ENCODE measurements at places on chromosomes 12 and 14.

GRCh38 chr12:102479099-102479885, 1.1 kb downstream of the IGF1 start:
- no peak for DNase-seq

- no peak for DNase-seq
Observed at GRCh38 chr12:90899456-90900182, 55.4 kb downstream of the CCER1 start.

- DNase-seq, result no peak
Observed at GRCh38 chr12:130498589-130499385, 161.1 kb downstream of the PIWIL1 start.

GRCh38 chr12:119181944-119182343, 3.2 kb downstream of the HSPB8 start:
- DNase-seq, result no peak

GRCh38 chr12:128052331-128052730, 214.6 kb upstream of the TMEM132C start:
- no peak for DNase-seq

DNA sequence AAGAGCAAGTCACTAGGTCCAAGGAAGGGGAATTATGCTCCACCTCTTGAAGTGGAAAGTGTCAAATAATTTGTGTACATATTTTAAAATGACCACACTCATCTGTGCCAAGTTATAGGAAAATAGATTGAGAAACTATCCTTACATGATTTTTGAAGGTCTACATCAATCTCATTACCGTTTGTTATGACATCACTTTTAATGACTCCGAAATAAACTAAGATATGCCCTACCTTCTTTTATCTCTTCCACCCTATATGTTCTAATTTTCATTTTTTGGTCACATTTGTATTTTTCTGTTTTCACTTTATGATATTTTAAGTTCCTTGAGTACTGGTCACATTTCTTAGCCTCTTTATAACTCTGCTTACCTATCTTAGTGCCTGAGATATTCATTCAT, 3.3 kb upstream of the PSMC6 start:
- no peak for DNase-seq

DNA sequence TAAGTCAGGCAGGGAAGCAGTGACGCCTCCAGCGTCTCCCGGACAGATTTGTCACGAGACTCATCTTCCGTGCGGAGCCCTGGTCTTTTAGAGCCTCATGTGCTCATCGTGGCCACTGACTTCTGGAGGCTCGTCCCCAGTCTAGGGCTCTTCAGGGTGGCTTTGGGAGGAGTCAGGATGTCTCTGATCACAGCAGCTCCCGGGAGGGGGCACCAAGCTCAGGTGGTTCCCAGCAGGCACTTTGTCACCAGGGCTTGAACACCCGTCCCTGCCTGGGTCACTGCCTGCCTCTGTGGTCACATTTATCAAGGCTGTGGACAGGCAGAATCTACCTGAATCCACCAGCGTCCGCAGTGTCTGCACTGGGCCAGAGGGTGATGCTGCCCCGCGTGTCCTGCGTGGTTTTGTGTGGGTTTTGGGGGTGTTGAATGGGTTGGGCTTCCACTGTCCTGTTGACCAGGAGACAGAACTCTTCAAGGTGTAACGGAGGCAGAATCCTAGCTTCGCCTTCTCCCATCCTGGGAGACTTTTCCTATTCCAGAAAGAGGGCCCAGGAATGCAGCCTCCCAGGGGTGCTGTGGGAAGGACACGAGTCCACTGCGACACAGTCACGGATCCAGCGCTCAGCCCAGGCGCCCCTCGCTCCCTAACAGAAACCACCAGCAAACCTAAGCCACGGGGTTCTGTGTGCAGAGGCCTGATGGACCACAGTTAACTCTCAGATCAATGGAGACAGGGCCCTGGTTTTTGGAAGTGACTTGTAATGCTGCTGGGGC, 132.3 kb downstream of the ADGRD1 start:
- no peak for DNase-seq

GRCh38 chr12:63930971-63931370, 86.5 kb downstream of the SRGAP1 start:
- DNase-seq, result no peak

DNA sequence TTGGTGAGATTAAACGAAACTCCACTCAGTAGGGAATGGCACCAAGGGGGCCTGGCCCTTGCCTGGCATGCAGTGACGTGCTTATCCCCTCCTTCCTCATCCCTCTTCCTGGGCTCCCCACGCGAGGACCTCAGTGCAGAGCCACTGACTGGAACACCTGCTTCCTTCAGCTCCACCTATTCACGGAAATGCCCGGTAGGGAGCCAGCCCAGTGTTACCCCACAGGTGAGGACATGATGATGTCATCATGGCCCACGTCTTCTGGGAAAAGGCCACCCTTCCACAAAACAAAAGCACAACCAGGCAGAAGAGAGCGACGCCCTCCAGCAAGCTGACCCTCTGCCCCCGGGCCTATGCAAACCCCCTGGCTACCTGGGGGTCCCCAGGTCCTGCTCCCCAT, 42.1 kb downstream of the CCDC85C start:
- DNase-seq, result no peak

GRCh38 chr12:67740711-67741110, 92.2 kb downstream of the DYRK2 start:
- no peak for DNase-seq

DNA sequence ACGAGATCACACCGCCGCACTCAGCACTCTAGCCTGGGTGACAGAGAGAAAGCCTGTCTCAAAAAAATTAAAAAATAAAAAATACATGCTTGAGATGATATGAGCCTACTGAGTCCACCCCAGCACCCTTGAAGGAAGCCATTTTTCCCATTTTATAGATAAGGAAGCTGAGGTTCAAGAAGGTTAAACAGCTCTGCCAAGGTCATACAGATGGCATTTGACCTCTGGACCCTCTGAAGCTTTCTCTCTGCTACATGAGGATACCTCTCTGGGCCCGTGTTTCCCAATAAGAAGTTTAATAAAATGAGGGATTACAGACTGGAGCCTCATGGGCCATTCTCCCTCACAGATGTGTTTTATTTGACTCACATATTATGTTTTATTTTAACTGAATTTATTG, 53.9 kb upstream of the PNMA1 start:
- no peak for DNase-seq

- no peak for DNase-seq
Observed at GRCh38 chr14:70186900-70187451, 1.8 kb downstream of the SLC8A3 start.

DNA sequence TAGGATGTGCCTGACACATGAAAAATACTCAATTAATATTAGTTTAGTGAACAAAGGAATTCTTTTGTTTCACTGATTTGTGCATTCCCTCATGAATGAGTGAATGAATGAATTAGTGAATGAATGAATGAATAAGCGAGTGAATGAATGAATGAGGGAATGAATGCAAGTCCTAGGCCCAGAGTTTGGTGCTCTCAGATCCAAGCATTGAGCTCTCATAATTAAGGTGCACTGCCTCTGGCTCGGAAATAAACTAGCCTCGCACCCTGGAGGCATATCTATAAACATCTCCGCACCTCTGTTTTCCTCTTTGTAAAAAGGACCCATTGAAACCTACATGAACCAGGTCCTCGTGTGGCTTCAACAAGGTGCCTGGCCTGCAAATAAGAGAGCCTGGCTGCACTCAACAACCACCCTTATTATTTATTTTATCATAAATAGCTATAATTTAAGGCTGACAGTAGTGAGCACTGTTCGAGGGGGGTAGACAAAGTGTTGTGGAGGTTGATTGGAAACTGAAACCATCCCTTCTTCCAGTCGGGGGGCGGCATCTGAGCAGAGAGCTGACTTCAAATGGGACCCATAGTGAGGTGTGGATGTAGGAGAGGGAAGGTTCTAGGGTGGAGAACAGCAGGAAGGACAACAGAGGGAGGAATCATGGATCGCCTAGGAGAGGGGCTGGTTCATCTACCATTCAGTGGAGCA, 316.8 kb downstream of the BCL11B start:
- no peak for DNase-seq

DNA sequence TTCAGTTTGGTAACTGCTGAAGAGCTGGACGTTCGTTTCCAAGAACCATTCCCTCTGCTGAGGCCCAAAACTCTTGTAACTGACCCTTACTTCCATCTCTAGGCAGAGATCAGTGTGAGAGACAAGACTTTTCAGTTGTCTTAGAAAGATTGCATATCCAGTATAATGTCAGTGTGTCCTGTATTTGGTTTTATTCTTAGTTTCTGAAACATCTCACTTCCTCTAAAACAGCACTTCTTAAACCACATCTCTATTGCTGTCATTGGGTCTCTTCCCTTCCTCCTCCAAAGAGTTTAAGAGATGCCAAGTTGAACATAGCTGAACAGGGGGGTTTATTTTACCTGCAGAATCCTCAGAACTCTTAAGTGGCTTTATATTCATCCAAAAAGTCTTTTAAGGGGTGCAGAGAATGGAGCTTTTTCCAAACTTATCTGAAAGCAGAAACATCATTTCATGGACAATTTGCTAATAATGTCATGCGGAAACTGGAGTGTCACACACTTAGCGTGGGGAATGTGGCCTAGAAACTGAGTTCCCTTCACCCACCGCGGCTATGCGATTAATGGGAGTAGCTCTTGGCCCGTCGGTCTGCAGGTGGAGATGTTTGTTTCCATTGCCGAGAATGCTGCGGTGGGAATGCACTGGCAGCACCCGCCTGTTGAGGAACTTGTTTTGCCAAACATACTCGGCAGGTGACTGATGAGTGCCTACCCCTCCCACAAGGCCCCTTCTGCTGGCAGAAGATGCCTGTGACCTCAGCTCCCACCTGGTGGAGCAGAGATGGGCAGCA, 148.2 kb downstream of the ADGRD1 start:
- no peak for DNase-seq

DNA sequence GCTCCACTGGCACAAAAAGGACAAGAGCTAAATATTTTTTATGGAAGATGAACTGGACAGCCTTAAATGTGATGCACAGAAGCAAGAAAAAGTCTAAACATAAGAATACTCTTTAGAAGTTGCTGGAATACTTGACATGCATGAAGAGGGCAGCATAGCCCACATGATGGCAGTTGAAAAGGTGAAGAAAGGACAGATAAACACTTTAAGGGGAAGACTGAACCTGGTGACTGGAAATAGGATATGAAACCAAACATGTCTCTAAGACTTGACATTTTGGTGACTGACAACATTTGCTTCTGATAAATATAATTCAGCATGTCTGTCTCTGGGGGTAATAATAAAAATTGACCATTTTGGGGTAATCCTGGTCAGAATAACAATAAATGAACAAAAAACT, 273.1 kb downstream of the CCDC91 start:
- no peak for DNase-seq

GRCh38 chr14:101593411-101594238, 32.3 kb downstream of the DIO3 start:
- DNase-seq, result no peak

GRCh38 chr12:79596719-79597350, 93.9 kb downstream of the PAWR start:
- DNase-seq, result no peak

- no peak for DNase-seq
Observed at GRCh38 chr12:121781998-121782979, 11.2 kb downstream of the RHOF start.

DNA sequence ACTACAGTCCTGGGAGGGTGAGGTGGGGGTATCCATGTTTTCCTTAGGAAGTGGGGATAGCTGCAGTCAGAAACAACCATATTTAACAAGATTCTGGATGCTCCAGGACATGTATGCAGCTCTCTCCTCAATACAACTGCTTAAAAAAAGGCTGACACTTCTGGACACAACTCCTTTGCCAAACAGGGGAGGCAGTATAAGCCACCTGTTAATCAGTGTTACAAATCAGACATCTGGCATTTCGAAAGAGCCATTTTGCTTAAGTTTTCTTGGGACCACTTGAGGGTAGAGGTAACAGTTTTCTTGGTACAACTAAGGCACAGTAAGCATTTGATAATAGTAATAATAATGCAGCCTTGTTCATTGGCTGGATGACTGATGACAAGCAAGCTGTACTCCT, 47.1 kb downstream of the RPGRIP1 start:
- DNase-seq, result no peak

GRCh38 chr14:22955702-22956569, 954 bp downstream of the HAUS4 start:
- no peak for DNase-seq

GRCh38 chr14:78286210-78286609, 116.0 kb downstream of the NRXN3 start:
- no peak for DNase-seq

- no peak for DNase-seq
Observed at GRCh38 chr12:20444595-20445170, 76.3 kb downstream of the PDE3A start.

DNA sequence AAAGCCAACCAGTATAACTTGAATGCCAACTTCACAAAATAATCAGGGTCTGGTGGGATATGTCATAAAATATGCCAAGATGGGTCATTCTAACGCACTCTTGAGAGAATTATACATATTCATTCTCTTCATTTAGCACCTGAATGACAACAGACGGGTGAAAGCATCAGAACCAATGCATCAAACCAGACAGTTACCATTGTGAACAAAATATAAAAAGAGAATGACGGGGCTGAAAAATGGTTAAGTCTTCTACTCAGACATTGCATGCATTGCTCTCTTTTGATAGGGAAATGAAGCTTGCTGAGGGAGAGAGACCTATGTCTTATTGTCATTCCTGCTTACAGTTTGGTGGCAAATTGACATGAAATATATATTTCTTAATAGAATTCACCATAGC, 702.1 kb downstream of the NOVA1 start:
- DNase-seq, result no peak

DNA sequence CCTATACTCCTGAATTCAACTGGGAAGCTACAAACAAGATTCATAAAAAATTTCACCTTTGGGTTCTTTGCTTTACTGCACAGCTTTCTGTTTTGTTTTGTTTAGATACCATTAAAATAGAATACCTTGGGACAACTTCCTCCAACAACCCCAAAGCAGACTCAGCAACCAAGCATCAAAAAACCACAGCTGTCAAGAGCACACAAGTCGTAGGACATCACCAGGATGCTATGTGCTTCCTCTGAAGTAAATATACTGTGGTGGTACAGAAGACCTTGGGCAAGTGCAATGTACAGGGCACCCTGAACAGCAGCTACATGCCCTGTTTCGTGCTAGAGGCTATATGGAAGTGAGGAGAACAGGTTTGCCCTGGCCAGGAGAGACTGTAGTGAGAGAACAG, 359.3 kb downstream of the BCL11B start:
- DNase-seq, result no peak

DNA sequence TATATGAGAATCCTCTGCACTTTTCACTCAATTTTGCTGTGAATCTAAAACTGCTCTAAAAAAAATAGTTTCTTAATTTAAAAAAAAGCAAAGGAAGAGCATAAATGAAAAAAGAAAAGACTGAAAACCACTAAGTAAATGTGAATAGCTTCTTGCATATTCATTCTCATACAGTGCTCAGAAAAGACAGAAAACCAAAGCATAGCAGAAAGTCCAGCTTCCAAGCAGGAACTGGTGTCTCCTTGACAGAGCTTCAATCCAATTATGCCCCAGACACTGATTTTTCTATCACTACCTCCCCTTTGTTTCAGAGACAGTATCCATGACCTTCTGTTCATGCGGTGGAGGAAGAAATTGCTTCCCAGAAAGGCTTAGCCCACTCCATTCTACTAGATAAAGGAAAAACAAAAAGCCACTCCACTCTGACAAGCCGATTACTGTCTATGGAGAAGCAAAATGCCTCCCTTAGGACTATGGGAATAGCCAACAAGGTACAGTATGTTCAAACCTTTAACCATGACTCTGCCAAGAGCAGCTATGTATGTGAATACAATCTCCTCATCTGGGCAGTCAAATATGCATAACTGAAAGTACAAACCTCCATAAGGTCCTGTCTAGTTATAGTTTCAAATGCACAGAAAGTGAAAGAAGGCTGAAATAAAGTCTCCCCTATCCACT, 40.6 kb downstream of the ATF7 start:
- no peak for DNase-seq

GRCh38 chr14:63046339-63047268, 1.3 kb upstream of the KCNH5 start:
- no peak for DNase-seq

Data from hippocampal formation (tissue), 2 donors.